ENCODE measurements at places on chromosomes 1 and 21.

- DNase-seq = no peak
Measured at GRCh38 chr1:81802707-81803430, 2.1 kb downstream of the ADGRL2 start.

- DNase-seq = no peak
Measured at GRCh38 chr1:177913762-177914540, 55.9 kb downstream of the SEC16B start.

DNA sequence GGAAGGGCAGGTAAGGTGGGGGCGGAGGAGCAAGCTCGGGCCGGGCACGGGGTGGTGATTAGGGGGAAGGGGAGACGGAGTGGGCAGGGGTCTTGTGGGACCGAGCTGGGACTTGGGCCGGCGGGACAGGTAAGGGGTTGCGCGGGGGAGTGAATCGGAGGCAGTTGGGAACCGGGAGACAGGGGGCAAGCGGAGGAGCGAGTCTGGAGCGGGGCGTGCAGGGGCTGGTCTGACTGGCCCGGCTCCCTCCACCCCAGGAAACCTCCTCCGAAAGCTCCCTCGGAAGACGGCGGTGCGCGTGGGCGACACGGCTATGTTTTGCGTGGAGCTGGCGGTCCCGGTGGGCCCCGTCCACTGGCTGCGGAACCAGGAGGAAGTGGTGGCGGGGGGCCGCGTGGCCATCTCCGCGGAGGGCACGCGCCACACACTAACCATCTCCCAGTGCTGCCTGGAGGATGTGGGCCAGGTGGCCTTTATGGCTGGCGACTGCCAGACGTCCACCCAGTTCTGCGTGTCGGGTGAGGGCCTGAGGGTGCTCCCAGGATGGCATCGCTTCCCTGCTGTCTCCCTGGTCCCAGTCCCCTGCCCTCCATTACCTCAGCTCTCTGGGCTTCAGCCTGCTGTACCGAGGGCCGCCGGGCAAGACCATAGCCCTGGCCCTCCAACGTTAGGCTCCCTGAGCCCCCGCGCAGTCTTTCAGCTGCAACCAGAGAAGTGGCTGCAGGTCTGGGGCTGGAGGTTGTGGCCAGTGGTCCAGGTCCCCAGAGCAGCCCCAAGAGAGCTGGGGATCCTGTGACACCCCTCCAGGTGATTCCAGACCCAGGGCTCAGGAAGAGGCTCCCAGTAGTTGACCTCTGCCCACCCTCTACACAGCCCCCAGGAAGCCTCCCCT is 6.3 kb downstream of the OBSCN start:
- no peak for DNase-seq

GRCh38 chr1:7519861-7520395 is 251.2 kb upstream of the VAMP3 start:
- no peak for DNase-seq

- no peak for DNase-seq
Measured at GRCh38 chr21:17506951-17507350, 5.9 kb upstream of the CXADR start.

GRCh38 chr1:32992489-32993323 is 28.1 kb upstream of the RNF19B start:
- DNase-seq = no peak

DNA sequence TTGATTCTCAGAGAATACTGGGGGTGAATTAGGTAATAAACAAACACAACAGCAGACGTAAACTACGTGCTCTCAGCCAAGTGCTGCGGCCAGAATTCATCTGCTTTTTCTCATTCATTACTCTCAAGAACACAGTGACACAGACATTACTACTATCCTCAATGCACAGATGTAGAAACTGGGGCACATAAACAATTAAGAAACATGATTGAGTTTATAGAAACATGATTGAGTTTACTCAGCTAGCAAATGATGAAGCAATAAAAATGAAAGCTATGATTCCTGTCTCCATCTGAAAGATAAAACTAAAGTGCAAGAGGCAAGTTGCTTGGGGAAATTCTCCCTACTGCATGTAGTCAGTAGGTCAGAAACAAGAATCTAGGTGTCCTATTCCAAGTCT is 140.5 kb downstream of the IFI44 start:
- DNase-seq = no peak

GRCh38 chr1:111454859-111455641 is 5.8 kb downstream of the ATP5PB start:
- DNase-seq = no peak

GRCh38 chr1:203702130-203702577 is 62.8 kb upstream of the LAX1 start:
- DNase-seq = peak; percentile 55

DNA sequence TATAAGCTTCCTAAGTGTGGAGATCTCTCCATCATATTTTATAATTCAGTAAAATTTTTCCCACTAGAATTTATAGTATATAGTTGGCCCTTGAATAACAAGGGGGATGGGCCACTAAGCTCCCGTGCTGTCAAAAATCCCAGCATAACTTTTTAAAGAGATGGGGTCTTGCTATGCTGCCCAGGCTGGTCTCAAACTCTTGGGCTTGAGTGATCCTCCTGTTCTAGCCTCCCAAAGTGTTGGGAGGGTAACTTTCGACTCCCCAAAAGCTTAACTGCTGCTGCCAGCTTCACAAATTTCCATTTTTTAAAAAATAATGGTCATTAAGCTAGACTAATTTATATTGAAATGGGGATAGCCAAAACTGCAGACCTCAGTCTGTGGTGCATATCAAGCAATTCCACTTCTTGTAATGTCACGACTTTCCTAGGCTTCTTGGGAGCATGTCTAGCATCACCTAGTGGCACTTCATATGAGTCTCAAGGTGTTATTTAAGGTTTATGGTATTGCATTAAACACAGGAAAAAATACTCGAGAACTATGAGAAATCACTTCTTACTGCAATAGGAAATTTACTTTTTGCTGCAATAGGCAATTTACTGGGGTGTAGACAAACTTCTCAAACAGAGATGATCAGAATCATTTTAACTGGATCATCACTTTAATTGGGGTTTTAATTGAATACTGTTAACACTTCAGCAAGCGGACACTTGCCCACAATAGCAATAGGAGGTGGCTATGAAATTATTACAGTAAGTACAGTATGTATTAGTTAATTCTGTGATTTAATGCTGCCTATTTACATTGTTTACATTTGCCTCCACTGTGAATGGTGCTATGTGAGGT is 19.3 kb upstream of the ACTA1 start:
- DNase-seq = no peak

GRCh38 chr1:29096231-29096886 is 27.3 kb downstream of the TMEM200B start:
- DNase-seq = no peak

DNA sequence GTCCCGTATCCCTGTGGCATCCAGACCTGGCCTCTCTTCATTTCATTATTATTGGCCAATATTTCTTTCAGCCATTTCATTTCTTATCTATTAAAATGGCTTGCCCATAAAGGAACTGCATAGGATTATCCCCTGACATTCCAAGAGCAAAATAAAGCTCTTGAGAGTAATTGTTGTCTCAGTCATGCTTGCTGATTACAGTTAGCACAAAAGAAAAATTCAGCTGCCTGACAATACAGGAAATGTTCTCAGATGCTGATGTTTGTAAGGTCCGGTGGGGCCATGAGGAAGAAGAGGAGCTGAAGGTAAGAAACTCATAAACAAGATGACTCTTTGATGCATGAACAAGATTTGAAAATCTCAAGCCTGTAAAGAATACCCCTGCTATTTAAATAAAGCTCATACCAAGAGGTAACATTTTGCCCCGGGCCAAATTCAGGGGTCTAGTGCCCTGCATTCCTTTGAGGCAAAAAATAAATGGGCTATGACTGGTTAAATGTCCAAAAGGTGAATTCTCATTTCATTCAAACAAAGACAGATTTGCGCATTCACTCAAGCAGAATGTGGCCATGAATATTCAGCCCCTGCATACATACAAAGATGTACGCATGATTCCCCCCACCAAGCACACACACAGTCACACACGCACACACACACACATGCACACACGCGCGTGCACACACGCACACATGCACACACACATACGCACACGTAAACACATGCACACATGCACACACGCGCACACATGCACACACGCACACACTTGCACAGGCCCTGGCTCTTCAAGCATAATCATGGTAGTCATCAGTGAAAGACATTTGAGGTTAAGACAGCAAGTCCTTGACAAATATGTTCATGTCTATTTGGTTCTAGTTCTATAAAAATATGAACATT is 44.8 kb downstream of the KCNJ15 start:
- no peak for DNase-seq

GRCh38 chr1:155455588-155456195 is 106.9 kb downstream of the ASH1L start:
- no peak for DNase-seq

- no peak for DNase-seq
Measured at GRCh38 chr1:24207709-24208108, 20.6 kb upstream of the IFNLR1 start.

DNA sequence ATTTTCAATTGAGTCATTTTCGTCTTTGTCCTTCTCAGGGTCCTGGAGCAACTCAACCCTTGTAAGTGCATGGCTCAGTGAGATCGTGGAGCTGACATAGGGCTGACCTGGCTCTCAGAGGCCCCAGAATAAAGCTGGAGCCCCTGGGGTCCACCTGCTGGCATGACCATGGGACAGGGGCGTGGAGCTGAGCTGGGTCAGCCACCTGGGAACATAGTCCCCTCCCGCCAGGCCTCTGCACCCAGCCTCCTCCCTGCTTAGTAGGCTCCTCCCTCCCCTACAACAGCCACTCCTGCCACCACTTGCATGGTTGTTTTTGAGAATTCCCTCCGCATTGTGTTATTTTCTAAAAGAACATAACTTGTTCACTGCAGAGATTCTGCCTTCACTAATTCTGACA is 3.1 kb upstream of the RIPK4 start:
- DNase-seq = no peak

GRCh38 chr1:86552376-86552775 is 5.5 kb downstream of the CLCA4 start:
- no peak for DNase-seq

Data from central memory CD8-positive, alpha-beta T cell (primary cell).